ENCODE measurements at places on chromosomes 13 and 19. TPM values are rescaled to one million over a fixed set of nuclear protein-coding genes. Genes with fewer than 3 reads are reported as not detected.

Gene FCHO1
- 26.1 TPM for total RNA-seq

DNA sequence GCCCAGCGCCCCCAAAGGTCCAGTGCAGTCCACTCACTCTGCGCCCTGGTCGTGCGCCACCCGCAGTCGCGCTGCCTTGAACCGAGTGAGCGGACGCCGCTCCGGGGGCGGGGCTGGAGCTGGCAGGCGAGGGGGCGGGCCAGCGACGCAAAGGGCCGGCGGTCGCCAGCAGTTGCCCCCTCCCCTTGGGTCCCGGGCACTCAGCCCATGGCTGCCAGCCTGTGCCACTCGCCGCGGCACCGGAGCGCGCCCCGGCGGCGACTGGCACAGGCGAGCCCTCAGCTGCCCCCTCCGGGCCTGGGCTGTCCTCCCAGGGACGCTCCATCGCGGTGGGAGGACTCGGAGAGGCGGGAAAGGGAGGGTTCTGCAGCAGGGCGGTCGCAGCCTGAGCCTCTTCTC lies at the start of gene S1PR5:
Gene S1PR5 (minus strand): TSS at position 87 of the 399 bp plus-strand sequence. CDS start 2,436 bp downstream, outside the sequence.
- DNase-seq: peak; percentile 90

DNA sequence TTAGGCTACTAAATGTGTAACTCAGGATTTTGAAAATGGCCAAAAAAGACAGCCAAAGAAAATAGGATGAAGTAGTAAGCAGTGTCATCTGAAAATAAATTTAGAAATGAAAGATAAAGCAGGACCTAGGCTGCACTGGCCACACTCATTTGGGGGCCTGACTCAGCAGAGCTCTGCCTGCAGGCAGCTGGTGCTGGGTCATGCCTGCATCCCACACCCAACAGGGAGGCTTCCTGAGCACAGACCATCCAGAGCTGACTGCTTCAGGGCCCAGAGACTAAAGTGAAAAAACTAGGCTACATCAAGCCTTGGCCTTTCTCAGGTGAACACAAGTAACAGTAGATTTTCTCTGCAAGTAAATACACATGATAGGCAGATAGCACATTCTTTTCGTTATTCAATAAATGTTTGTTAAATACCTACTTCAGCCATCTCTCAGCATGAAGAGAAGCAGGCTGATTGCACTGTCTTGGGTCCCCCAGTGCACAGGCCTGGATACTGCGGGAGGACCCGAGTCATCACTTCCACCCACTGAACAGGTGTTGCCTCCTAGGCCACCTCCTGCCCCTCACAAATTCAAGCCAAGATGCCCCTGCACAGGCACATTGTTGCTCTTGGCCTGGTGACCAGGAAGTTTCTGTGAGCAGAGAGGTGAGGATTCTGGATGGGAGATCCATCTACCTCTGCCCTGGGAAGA lies 284.0 kb downstream of the OXGR1 start:
- no peak for DNase-seq

Gene NAPA
- total RNA-seq: 43.2 TPM

Gene PRSS57
- total RNA-seq: not detected

Gene SLC10A2
- total RNA-seq: under 0.01 TPM

GRCh38 chr13:31896427-31896826 lies 135.1 kb upstream of the FRY start:
- DNase-seq: no peak

DNA sequence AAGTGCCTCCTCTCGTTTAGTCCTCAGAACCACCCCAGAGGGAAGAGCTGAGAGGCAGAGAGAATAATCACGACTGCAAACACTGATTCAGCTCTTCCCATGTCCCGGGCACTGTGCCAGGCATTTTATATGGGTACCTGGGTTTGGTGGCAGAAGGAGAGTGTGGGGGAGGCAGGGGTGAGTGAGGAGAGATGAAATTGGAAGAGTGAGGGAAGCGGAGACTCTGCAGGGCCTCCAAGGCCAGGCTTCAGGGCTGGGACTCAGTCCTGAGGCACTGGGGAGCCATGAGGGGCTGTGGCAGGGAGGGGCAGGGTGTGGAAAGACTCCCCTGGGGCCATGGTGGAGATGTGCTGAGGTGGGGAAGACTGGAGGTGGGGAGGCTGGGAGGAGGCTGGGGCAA lies 8.7 kb downstream of the SYNGR4 start:
- DNase-seq: no peak

Measured in frontal cortex (tissue), 4 donors.